ENCODE measurements at places on chromosomes 6 and 20. TPM values are rescaled to one million over a fixed set of nuclear protein-coding genes. Genes with fewer than 3 reads are reported as not detected.

The MATN4 gene
- total RNA-seq = not detected

The LTB gene
- 891 TPM for total RNA-seq

The FAM217A gene
- not detected for total RNA-seq

The SLC52A3 gene
- not detected for total RNA-seq

The CDSN gene
- total RNA-seq = not detected

The HUS1B gene
- 4.5 TPM for total RNA-seq

The PDCD2 gene
- 49.5 TPM for total RNA-seq

The RAB23 gene
- total RNA-seq = 0.35 TPM

The ZSWIM3 gene
- total RNA-seq = 0.89 TPM

- no peaks in the 10 kb centered on the region for H3K36me3 ChIP-seq
- no peak for DNase-seq
- H3K27me3 ChIP-seq = no peaks in the 10 kb centered on the region
- H3K4me3 ChIP-seq = no peak overlapping the region
- no peak overlapping the region for H3K27ac ChIP-seq
Observed at GRCh38 chr6:139390447-139390846, 16.0 kb upstream of the CITED2 start.

DNA sequence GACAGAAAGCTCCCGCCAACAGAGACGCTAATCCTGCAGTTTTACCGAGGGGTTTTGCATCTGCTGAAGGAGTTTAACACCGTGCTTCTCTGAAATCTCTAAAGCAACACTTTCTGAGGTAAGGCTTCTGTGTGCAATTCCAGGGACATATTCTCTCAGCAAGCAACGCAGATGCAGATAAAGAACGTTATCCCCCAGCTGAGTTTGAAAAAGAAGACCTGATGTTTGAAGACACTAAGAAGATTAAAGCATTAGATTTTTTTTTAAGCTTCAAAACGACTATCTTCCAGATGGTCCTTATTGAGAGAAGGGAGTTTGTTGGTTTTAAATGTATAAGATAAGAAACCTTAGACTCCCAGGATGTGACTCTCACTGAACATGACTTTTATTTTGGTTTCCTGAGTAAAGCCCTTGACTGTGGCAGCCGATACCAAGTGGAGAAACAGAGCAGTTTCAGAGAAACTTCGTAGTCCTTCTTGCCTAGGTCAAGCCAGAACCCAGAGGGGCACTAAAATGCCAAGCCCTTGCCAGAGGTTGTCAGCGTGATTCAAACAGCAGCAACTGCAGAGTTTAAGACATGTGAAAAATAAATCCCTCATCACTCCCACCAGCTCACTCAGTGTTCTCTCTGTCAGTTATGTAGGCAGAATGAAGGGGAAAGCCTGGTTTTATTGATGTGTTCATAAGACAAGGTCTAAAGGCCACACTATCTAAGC lies 353.3 kb upstream of the CNR1 start:
- peaks cover 20% of the 10 kb centered on the region for H3K27me3 ChIP-seq
- H3K36me3 ChIP-seq = no peaks in the 10 kb centered on the region
- H3K4me1 ChIP-seq = no peaks in the 10 kb centered on the region
- H3K27ac ChIP-seq = no peak overlapping the region

GRCh38 chr20:37989601-37990295 lies 43.5 kb downstream of the TTI1 start:
- no peak for DNase-seq
- no peak overlapping the region for H3K27ac ChIP-seq
- no peaks in the 10 kb centered on the region for H3K27me3 ChIP-seq
- H3K36me3 ChIP-seq = peaks cover 15% of the 10 kb centered on the region
- H3K4me3 ChIP-seq = no peak overlapping the region
- H3K4me1 ChIP-seq = peaks cover 5% of the 10 kb centered on the region

GRCh38 chr6:122381494-122382265 lies 17.8 kb upstream of the HSF2 start:
- no peak overlapping the region for H3K4me3 ChIP-seq
- H3K4me1 ChIP-seq = peaks cover 8% of the 10 kb centered on the region
- peak; percentile 45 for DNase-seq
- no peak overlapping the region for H3K27ac ChIP-seq

GRCh38 chr6:44463728-44464450 lies 76.4 kb downstream of the CDC5L start:
- peak overlapping the region; percentile 45 for H3K27ac ChIP-seq
- H3K4me3 ChIP-seq = no peak overlapping the region
- H3K27me3 ChIP-seq = peaks cover 24% of the 10 kb centered on the region
- peaks cover 3% of the 10 kb centered on the region for H3K36me3 ChIP-seq
- peaks cover 2% of the 10 kb centered on the region for H3K4me1 ChIP-seq

DNA sequence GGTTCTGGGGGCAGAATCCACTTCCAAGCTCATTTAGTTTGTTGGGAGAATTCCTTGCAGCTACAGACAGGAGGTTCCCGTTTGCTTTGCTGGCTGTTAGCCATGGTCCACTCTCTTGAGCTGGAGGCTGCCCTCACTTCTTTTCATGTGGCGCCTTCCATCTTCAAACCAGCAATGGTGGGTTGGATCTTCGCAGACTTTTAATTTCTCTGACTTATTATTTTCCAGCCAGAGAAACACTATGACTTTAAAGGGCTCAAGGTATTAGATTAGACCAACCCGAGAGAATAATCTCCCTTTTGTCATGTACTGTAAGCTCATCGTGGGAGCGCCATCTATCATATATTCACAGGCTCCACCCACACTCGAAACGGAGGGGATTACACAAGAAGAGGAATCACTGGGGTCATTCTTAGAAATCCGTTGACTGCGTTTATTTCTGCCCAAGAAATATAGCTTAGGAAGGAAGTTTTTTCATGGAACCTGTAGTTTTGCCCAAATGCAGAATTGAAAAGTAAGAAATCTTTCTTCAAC lies 38.9 kb downstream of the SAMD5 start:
- H3K4me3 ChIP-seq = no peak overlapping the region
- H3K27ac ChIP-seq = no peak overlapping the region
- no peaks in the 10 kb centered on the region for H3K36me3 ChIP-seq
- H3K4me1 ChIP-seq = no peaks in the 10 kb centered on the region
- H3K27me3 ChIP-seq = no peaks in the 10 kb centered on the region
- DNase-seq = no peak

DNA sequence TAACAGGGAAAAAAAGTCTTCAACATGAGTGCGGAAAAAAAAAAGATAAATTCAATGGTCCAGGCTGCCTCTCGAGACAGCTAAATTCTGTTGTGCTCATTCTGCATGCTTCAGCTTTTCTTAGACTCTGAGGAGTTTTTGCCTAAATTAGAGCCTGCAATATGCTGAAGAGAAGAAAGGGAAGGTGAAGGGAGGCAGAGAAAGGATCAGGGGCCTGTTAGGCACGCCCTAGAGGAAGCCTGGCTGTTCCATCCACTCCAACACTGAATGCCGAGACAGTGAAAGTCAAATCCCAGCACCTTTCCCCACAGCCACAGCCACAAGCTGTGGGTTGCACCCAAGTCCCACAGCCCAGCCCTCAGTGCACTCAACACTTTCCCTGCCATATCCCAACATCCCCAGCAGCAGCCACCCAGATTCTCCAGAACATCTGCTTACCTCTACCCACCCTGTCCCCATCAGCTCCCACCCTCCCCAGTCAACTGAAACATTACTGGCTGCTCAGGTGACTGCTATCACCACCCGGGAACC lies 37.3 kb downstream of the PREX1 start:
- no peaks in the 10 kb centered on the region for H3K27me3 ChIP-seq
- H3K4me3 ChIP-seq = peak overlapping the region; percentile 68
- H3K27ac ChIP-seq = no peak overlapping the region
- DNase-seq = no peak
- H3K4me1 ChIP-seq = peaks cover 70% of the 10 kb centered on the region
- no peaks in the 10 kb centered on the region for H3K36me3 ChIP-seq

- H3K27ac ChIP-seq = peak overlapping the region; percentile 54
- no peak for DNase-seq
- H3K4me3 ChIP-seq = no peak overlapping the region
Observed at GRCh38 chr6:251920-252319, 40.4 kb upstream of the DUSP22 start.

- no peak overlapping the region for H3K27ac ChIP-seq
- DNase-seq = no peak
- H3K27me3 ChIP-seq = peaks cover 28% of the 10 kb centered on the region
- no peaks in the 10 kb centered on the region for H3K36me3 ChIP-seq
- no peaks in the 10 kb centered on the region for H3K4me1 ChIP-seq
Observed at GRCh38 chr20:24745206-24745605, 203.9 kb upstream of the CST7 start.

- H3K36me3 ChIP-seq = no peaks in the 10 kb centered on the region
- H3K4me1 ChIP-seq = peaks cover 14% of the 10 kb centered on the region
- DNase-seq = no peak
Observed at GRCh38 chr6:12289365-12289919, 719 bp upstream of the EDN1 start.

GRCh38 chr20:8656335-8656734 lies 412.6 kb upstream of the PLCB4 start:
- no peak overlapping the region for H3K27ac ChIP-seq
- H3K4me3 ChIP-seq = no peak overlapping the region

GRCh38 chr6:6314596-6314995 lies 5.9 kb downstream of the F13A1 start:
- peaks cover 1% of the 10 kb centered on the region for H3K36me3 ChIP-seq
- DNase-seq = no peak
- no peak overlapping the region for H3K27ac ChIP-seq
- H3K27me3 ChIP-seq = peaks cover 53% of the 10 kb centered on the region
- no peak overlapping the region for H3K4me3 ChIP-seq

DNA sequence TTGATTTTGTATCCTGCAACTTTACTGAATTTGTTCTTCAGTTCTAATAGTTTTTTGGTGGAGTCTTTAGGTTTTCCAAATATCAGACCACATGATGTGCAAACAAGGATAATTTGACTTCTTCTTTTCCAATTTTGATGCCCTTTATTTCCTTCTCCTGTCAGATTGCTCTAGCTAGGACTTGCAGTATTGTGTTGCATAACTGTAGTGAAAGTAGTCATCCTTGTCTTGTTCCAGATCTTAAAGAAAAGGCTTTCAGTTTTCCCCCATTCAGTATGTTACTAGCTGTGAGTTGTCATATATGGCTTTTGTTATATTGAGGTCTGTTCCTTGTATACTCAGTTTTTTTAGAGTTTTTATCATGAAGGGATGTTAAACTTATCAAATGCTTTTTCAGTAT lies 4.6 kb downstream of the MICB start:
- H3K27me3 ChIP-seq = no peaks in the 10 kb centered on the region
- H3K4me3 ChIP-seq = no peak overlapping the region
- peaks cover 4% of the 10 kb centered on the region for H3K36me3 ChIP-seq

DNA sequence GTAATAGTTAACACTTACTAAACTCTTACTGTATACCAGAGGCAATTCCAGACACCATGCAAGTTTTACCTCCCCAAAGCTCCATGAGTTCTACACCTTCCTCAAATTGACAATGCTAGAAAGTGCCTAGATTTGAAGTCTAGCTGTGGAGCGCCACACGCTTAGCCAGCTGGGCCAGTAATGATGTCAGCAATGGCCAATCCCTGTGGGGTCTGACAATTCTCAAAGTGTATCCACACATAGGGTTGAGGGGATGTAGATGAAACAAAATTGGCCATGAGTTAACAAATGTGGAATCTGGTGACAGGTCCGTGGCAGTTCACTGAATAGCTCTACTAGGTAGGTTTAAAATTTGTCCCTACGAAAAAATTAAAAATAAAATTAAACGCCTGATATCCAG lies 1.3 kb downstream of the ZNF343 start:
- H3K36me3 ChIP-seq = peaks cover 3% of the 10 kb centered on the region
- DNase-seq = no peak
- peak overlapping the region; percentile 98 for H3K27ac ChIP-seq
- peak overlapping the region; percentile 100 for H3K4me3 ChIP-seq

- H3K27me3 ChIP-seq = no peaks in the 10 kb centered on the region
- no peak for DNase-seq
- H3K4me3 ChIP-seq = no peak overlapping the region
- H3K4me1 ChIP-seq = no peaks in the 10 kb centered on the region
- no peak overlapping the region for H3K27ac ChIP-seq
- H3K36me3 ChIP-seq = no peaks in the 10 kb centered on the region
Observed at GRCh38 chr6:51536728-51537127, 550.7 kb downstream of the PKHD1 start.

DNA sequence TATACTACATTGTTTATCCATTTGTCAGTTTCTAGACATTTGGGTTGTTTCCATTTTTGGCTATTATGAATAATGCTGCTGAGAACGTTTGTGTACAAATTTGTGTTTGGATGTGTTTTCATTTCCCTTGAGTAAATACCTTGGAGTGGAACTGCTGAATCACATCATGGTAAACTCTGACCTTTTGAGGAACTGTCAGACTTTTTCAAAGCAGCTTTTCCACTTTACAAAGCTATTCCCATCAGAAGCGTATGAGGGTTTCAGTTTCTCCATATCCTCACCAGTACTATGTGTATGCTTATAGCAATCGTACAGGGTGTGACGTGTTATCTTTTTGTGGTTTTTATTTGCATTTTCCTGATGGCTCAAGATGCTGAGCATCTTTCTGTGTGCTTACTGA lies 103.7 kb downstream of the MYO6 start:
- H3K4me3 ChIP-seq = no peak overlapping the region
- no peaks in the 10 kb centered on the region for H3K36me3 ChIP-seq
- no peaks in the 10 kb centered on the region for H3K4me1 ChIP-seq
- H3K27ac ChIP-seq = no peak overlapping the region
- no peak for DNase-seq
- H3K27me3 ChIP-seq = no peaks in the 10 kb centered on the region

DNA sequence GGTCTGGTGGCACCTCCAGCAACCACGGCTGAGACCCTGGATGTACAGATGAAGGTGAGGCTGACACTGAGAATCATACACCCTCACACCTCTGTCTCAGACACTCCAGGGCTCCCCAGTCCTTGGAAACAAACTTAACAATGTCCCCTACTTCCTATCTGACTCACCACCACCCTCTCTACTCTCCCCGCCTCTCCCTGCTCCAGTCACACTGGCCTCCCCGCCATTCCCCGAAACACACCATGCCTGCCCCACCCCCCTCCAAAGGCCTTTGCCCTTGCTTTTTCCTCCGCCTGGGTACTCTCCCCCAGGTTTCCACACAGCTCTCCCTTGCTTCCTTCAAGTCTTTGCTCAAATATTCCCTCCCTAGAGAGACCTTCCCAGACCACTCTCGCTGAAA lies 16.3 kb downstream of the BPI start:
- no peaks in the 10 kb centered on the region for H3K4me1 ChIP-seq
- H3K27ac ChIP-seq = no peak overlapping the region
- peaks cover 15% of the 10 kb centered on the region for H3K27me3 ChIP-seq
- H3K4me3 ChIP-seq = no peak overlapping the region
- no peaks in the 10 kb centered on the region for H3K36me3 ChIP-seq

DNA sequence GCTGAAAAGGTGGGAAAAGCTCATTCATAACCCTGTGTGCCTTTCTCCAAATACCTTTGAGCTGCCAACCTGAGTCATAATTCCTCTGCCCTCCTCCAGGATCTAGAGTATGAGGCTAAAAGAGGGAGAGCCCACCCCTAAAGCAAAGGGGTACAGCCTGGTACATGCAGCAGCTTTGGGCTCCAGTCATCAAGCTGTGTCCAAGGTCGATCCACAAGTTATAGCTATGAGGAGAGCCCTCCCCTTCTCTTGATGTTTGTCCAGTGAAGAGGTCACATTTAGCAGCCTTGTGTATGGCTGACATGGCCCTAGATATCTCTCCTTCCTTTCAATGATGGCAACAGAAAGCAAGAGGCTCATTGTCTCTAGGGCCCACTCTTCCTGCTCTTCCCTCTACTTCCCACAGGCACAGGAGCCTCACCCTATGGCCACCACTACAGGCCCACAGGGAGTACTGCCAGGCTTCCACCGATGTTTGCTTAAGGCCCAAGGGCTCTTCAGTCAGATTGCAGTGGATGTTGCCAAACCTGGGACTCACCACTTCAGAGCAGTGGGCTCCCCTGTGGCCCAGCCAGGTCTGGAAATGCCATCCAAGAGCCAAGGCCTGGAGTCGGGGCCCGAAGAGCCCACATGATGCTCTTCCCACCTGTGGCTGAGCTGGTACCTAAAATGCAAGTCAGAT lies 176.8 kb downstream of the CD83 start:
- no peaks in the 10 kb centered on the region for H3K27me3 ChIP-seq
- H3K4me3 ChIP-seq = no peak overlapping the region
- H3K36me3 ChIP-seq = no peaks in the 10 kb centered on the region
- no peak overlapping the region for H3K27ac ChIP-seq
